ENCODE measurements at places on chromosomes 7 and 10. TPM values are rescaled to one million over a fixed set of nuclear protein-coding genes. Genes with fewer than 3 reads are reported as not detected.

Gene TUBAL3
- total RNA-seq = not detected

Gene CLDN3
- not detected for total RNA-seq

Gene TMEM236
- 0.15 TPM for total RNA-seq

Gene ASB4
- not detected for total RNA-seq

Gene TMEM176A
- not detected for total RNA-seq

Gene PPP1R3C
- 0.23 TPM for total RNA-seq

Gene NACAD
- total RNA-seq = 0.60 TPM

Gene CCL24
- not detected for total RNA-seq

Gene SUN3
- not detected for total RNA-seq

Gene SRRM3
- not detected for total RNA-seq

Gene HSPA12A
- 0.18 TPM for total RNA-seq

Gene AKR1C2
- not detected for total RNA-seq

Gene CH25H
- not detected for total RNA-seq
